ENCODE measurements at places on chromosomes 6 and 20.

DNA sequence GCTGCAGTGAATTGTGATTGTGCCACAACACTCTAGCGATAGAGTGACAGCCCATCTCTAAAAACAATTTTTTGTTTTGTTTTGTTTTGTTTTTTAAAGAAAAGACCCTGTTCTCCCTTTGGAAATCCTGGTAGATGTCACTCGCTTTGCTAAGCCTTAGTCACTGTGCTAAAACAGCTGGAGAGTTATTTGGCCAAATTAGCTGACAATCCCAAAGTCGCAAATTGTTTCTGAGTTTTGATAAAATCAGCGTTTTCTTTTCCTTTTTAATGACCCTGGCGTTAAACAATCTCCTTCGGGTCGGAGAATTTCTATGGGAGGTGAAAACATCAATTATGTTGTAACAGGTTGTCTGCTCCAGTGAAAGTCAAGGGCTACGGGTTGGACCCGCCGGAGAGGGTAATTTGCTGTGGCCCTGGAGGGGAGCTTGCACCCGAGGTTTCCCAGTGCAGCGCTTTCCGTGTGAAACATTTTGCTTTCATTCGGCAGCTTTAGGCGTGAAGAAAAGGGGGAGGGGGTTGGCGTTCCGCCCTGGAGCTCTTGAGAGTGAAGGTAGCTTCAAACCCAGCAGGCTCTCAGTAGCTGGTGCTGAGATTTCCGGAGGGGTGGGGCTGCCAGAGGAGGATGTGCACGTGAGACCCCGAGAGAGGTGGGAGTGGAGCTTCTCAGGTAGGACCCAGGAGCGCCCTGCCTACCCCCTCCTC lies 296.6 kb downstream of the PHACTR1 start:
- no peak for DNase-seq

- no peak for DNase-seq
These were observed 60.3 kb downstream of the TSHZ2 start for GRCh38 chr20:53032478-53032932.

DNA sequence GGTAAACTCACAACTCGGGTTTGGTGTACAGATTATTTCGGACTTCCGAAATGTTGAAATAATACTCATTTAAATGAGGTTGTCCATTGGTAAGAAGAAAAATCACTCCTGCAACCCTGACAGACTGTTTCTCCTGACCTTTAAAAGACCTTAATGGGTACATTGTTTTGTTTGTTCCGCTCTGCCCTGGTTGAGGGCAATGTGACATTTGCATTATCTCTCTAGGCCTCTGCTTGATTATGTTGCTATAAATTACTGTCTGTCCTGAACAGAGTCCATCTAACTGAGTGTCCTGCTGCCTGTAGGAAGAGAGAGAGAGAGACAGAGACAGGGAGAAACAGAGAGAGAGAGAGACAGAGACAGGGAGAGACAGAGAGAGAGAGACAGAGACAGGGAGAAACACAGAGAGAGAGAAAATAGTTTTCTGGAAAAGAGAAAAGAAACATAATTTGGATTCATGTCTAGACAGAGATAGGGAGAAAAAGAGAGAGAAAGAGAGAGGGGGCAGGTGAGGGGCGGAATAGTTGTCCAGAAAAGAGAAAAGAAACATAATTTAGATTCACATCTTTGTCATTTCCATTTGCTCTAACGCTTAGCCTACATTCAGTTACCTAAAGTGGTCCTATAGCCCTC lies 83.2 kb downstream of the SHLD1 start:
- no peak for DNase-seq

DNA sequence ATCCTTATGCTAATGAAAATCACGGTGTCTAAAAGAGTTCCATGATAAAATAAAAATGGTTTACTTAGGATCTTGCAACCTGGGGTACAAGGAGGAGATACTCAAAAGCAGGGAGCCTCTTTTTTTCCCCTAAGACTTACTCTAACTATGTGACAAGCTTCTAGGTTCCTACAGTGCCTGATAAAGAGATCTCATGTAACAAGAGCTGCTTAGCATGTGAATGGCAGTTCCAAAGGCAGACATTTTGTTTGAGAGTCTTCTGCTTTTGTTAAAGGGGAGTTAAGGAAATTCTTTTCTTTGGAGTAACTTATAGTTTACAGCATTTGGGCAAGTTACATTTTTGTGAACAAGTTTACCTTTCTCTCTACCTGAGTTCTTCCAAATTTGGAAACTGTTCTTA lies 945.8 kb upstream of the ADGRB3 start:
- DNase-seq = no peak

DNA sequence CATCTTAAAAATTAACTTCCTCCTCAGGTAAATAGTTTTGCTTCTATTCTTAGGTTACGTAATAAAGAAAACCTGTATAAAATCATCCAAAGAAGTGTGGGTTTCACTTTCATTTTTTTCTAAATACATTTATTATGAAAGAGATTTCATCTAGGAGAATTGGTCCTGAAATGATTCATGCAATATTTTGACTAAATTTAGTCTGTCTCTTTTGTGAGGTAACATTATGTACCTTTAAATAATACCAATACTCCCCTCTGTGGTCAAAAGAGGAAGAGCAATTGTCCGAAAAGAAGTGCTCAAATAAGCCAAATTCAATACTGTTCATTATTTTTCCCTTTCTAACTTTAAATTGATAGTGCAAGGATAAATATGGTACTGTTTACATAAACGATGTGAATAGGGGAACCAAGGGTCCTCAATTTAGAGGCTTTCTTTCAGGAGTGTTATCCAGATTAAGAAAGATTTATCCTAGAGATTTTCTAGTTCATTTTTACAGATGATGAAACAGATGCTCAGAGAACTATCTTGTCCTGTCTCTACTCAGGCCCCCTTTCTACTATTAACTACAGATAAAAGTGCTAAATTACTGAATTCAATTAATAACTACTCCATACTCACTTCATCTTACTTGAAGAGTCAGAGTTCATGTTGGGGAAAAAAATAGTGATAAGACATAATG lies 26.2 kb downstream of the CYP39A1 start:
- no peak for DNase-seq

DNA sequence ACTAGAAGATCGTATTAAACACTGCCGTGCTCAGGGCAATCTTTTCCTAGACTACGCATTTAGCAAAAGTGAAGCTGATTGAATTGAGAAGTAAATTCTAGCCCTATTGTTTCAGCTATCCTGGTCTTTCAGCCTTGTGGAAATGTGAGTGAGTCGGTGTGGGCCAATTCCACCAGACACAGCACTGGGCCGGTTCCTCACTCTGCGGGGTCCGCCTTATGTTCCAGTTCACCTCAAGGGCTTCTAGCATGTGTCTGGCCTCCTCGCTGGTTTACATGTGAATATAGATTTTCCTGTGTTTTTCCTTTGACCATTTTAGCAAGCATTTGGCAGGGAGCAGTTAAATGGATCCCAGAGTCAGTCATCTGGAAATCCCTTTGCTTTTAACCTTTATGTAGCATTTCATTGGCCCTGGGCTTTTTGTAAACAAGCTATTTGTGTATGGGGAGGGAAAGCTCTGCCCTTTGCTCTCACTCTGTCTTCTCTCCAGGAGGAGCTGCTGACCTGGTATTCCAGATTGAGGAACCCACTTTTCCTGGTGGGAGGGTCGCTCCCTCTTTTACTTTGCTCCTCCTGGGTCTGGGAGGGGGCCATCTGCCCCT lies 12.4 kb upstream of the GTSF1L start:
- no peak for DNase-seq

DNA sequence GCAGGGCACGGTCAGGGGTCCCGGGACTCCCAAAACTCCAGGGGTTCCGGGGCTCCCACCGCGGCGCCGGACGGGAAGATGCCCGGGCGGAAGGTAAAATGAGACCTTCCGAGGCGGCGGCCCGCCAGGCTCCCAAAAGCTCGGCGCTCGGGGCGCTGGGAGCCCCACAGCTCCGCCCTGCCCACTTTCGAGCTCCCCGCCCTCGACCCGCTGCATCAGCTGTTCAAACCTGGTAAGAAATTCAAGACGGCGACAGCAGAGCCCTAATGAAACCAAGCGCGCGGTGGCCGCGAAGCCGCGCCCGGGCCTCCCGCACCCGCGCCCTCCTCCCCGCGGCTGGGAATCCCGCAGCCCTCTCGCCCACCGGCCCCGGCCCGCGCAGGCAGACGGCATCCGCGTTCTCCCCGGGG lies 369 bp downstream of the SLC4A11 start:
- DNase-seq = peak; percentile 62

DNA sequence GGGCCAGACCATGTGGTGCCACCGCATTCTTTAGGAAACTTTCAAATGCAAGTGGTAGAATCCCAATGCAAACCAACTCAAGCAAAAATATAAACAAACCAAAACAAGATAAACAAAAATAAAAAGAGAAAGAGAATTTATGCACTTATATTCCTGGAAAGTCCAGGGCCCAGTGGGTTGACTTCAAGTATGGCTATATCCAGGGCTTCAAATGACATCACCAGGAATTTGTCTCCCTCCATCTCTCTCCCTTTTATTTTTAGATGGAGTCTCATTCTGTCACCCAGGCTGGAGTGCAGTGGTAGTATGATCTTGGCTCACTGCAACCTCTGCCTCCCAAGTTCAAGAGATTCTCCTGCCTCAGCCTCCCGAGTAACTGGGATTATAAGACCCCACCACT lies 56.1 kb upstream of the PNRC1 start:
- DNase-seq = no peak

DNA sequence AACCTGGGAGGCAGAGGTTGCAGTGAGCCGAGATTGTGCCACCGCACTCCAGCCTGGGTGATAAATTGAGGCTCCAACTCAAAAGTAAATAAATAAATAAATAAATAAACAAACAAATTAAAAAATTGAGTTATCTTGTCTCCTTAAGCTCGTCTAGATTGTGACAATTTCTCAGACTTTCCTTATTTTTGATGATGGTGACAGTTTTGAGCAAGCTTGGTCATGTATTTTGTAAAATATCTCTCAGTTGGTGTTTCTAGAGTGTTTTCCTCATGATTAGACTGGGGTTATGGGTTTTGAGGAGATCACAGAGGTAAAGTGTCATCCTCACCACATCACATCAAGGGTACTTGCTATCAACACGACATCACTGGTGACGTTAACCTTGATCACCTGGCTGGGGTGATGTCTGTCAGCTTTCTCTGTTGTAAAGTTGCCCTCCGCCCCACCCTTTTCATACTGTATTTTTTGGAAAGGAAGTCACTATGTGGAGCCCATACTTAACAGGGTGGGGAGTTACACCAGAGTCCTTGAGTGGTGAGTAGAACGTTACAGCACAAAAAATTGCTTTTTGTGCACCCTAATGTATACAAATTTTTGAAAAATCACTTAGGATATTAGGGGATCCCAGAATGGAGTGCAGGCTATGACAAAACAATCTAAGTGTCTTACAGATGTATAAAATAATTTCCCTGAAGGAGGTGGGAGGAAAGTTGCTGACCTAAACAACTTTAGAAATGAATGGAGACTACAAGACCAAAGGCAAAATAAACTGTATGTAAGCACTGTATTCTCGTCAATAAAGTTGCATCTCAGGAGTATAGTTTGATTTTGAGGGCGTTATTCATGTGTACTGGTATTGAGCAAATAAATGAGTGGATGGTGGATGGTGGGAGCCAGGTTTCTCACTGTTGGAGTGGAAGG lies 116.4 kb upstream of the SGK1 start:
- no peak for DNase-seq

GRCh38 chr20:46998477-46999240 lies 104.0 kb downstream of the EYA2 start:
- no peak for DNase-seq

DNA sequence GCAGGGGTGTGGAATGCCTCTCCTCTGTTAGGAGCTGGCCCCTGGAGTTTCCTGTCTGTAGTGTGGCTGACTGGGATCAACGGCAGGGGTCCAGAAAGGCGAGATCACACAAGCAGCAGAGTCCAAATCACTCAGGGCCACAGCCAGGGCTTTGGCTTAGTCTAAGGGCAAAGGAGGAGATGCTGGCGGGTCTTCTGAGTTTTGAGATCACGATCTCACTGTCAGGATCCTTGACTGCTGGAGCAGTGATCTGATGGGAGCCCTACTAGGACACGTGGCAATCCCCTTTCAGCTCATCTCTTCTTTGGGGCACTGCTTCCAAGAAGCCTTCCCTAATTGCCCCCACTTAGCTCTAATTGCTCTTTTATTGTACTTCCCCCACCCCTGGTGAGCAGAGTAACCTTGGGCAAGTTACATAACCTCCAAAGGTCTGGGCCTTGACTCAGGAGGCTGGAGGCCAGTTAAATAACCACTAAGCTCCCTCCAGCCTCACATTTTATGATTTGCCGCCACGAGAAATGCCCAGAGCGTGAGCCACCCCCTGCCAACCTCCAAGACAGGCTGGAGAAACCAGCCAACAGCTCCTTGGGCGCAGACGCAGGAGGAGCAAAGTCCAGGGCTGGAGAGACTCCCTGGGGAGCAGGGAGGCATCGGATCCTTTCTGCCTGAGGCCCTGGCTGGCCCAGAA lies 12.0 kb downstream of the KCNK5 start:
- no peak for DNase-seq

GRCh38 chr6:123925350-123925749 lies 121.7 kb downstream of the NKAIN2 start:
- DNase-seq = no peak

GRCh38 chr20:45293041-45294002 lies 13.3 kb upstream of the RBPJL start:
- DNase-seq = peak; percentile 32

GRCh38 chr20:61643656-61644377 lies 391.8 kb downstream of the CDH4 start:
- no peak for DNase-seq

DNA sequence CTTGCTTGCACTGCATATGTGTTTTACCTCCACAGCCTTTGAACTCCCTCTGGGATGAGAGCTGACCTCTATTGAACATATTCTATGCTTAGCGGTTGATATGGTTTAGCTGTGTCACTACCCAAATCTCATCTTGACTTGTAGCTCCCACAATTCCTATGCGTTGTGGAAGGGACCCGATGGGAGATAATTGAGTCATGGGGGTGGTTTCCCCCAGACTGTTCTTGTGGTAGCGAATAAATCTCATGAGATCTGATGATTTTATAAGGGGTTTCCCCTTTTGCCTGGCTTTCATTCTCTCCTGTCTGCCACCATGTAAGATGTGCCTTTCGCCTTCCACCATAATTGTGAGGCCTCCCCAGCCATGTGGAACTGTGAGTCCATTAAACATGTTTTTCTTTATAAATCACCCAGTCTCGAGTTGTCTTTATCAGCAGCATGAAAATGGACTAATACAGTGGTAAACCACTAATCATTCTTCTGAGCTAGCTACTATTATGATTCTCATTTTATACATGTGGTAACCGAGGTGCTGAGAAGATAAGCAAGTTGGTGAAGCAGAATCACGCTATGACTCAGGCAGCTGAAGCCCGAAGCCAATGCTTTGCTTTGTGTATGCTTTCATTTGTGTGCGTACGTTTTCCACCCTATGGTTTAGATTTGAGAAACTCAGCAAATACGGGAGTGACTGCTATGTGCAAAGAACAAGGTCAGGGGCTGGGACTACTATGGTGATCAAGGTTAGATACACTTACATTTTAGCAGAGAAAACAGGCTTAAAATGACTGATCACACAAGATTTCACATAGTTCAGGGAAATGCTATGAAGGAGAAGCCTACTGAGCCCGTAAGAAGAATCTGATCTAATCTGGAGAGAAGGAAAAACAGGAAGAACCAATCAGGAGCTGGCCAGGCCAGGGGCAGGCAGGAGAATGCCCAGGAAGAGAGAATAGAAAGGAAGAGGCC lies 363.5 kb downstream of the ESR1 start:
- no peak for DNase-seq

- no peak for DNase-seq
These were observed 758 bp downstream of the GCLC start for GRCh38 chr6:53544217-53544469.

Measured in stimulated activated naive CD4-positive, alpha-beta T cell (primary cell).